ENCODE measurements at places on chromosomes 6 and 20.

- no peak for DNase-seq
Measured at GRCh38 chr6:36330366-36330765, 6.3 kb downstream of the BNIP5 start.

DNA sequence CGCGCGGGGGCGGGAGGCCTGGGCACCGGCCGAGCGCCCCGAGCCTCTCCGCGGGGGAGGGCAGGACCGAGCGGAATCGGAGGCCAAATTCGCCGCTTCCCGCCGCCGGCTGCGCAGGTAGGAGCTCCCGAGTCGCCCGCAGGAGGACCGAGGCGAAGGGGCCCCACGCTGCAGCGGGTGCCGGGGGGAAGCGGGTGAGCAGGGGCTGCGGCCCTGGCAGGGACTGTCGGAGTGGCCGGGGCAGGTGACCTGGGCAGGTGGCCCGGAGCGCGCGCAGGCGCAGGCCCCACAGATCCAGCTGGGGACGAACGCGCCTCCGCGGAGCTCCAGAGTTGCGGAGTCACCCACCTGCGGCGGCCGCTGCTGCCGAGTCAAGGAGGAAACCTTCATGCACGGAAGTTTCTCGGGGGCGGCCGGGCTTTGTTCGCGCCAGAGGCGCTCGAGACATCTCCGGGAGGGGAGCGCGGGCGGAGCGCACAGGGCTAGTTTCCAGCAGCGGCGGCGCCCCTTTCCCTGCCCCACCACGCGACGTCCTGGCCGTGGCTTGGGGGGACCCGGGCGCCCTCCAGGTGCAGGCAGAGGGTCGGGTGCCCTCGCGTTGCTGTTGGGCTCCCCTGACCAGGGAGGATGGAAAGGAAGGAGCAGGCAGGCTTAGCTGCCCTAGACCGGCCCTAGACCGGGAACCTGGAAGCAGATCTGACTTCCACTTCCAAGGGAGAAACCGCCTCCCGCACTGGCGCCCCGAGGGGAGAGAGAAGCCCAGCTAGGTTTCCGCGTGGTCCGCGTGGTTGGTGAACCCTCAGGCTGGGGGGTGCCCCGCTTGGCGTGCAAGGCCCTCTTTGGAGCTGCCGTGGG is 590 bp downstream of the SLCO4A1 start:
- DNase-seq, result peak; percentile 26

GRCh38 chr20:44039741-44040140 is 125.1 kb downstream of the TOX2 start:
- DNase-seq, result no peak

- DNase-seq, result no peak
Measured at GRCh38 chr20:54980103-54980960, 504.9 kb downstream of the DOK5 start.

GRCh38 chr6:26059941-26060340 is 27.3 kb upstream of the HFE start:
- DNase-seq, result no peak

- no peak for DNase-seq
Measured at GRCh38 chr6:117504478-117505144, 22.1 kb downstream of the DCBLD1 start.

DNA sequence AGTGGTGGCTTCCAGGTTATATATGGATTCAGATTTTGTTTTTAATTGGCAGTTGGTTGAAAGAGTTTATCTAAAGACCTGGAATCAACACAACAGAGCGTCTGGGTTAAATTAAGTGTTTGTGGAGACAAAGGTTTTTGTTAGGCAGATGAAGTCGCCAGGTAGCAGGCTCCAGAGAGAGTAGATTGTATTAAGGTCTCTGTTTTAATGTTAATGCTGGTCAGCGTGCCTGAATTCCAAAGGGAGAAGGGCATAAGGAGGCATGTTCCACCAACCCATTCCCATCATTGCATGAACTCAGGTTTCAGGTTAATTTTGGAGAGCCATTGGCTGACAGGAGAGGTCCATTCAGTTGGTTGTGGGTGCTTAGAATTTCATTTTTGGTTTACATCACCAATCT is 744.1 kb upstream of the GJE1 start:
- no peak for DNase-seq

DNA sequence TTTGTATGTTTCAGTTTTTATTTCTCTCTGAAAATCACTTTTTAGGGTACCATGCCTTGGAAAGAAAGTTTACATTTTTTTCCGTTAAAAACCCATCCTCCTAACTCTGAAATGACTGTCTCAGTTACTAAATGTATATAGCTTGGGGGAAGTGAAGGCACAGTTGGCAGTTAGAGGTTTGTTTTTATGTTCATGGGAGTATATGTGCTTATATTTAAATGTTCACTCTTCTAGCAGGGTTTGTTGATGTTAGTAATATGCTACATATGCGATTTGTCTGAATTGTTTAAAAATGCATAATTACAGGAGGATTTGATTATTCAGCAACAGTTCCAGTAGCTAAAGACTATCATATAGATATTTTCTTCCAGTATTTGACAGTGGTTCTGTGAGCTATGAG is 31.1 kb downstream of the CDKAL1 start:
- no peak for DNase-seq

DNA sequence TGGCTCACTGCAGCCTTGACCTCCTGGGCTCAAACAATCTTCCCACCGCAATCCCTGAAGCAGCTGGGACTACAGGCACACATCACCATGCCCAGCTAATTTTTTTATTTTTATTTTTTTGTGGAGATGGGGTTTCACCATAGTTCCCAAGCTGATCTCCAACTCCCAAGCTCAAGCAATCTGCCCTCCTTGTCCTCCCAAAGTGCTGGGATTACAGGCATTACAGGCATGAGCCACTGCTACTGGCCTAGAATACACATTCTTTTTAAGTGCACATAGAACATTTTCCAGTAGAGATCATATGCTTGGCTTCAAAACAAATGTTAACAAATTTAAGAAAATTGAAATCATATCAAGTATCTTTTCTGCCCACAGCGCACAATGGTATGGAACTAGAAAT is 176.8 kb upstream of the MARCKS start:
- DNase-seq, result no peak

DNA sequence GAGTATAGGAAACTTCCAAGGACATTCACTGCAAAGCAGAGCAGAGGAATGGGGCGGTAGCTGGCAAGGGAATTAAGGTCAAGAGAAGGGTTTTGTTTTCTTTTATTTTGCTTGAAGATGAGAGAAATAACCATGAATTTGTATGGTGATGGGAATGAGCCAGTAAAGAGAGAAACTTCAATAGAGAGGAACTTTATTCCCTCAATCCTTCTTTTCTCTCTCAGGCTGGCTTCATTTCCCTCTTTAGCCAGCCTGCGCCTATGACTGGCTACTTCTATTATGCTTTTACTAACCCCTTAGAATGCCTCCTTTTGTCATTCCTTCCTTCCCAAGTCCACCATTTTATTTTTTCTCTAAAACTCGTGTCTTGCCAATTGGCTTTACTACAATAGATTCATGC is 101.4 kb upstream of the CEP85L start:
- DNase-seq, result no peak

- DNase-seq, result no peak
Measured at GRCh38 chr6:145977881-145978280, 13.7 kb upstream of the SHPRH start.

DNA sequence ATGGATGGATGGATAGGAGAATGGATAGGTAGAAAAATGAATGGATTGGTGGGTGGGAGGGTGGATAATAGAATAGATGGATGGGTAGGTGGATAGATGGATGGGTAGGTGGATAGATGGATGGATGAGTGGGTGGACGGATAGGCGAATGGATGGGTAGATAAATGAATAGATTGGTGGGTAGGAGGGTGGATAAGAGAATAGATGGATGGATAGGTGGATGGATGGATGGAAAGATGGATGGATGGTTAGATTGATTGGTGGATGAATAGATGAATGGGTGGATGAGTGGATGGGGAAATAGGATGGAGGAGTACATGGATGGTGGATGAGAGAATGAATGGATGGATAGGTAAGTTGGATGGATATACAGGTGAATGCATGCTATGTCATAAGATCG is 110.5 kb downstream of the CEBPB start:
- no peak for DNase-seq

- DNase-seq, result no peak
Measured at GRCh38 chr20:22574545-22575086, 9.8 kb downstream of the FOXA2 start.

DNA sequence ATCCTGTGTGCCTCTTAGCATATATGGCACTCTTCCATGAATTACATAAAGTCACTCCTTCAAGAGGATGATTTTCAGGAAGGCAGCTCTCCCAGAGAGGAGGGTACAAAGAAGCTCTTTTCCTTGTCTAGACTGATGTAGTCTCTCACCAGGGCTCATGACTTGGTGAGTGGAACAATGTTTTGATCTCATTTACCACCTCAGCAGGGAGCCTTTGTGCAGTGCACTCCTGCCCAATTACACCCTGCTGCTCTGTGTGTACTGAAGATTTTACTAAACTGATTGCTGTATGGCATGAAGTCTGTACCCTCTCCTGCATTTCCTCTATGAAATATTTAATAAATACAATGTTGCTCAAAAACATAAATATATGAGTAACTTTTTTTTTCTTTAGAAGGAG is 598.3 kb upstream of the HS3ST5 start:
- DNase-seq, result no peak

GRCh38 chr20:584161-584970 is 25.7 kb downstream of the TCF15 start:
- DNase-seq, result no peak

GRCh38 chr6:132648828-132649227 is 10.2 kb downstream of the TAAR1 start:
- DNase-seq, result no peak
